ENCODE measurements at places on chromosomes 13 and 19.

DNA sequence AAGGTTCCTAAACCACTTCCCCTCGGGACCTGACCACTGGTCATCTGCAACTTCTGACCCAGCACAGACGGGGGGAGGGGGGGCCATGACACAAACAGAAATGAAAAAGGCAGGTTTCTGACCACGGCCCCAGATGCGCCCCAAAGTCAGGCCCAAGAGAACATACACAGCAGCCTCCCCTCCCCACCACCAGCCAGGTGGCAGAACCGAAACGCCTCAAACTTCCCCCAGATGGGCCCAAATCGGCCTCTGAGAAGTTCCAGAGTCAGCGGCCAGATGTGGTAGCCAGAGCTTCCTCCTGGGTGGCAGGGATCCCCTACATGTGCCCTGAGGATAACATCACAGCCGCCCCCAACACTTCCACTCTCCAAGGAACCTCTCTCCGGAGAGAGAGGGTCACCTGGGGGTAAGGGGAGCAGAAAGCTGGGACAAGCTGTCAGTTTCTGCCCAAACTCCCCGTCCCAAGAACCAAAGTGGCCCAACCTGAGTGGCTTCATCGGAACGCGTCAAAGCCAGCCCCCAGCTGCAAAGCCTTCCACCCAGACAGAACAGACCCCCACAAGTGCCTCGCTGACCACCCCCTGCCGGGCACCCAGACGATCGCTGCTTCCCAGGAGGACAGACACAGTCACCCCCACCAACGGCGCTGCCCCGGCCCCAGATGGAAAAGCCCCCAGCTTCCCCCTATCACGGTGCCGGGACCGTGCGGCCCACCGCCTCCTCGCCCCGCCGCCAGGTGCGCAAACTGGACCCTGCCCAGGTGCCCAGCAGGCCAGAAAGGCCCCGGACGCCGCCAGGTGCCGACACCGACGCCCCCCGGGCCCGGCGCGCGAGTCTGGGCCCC is 800 bp downstream of the ELL start:
- no peak for DNase-seq

- no peak for DNase-seq
These were observed 2.2 kb downstream of the SPTBN4 start for GRCh38 chr19:40469011-40469410.

DNA sequence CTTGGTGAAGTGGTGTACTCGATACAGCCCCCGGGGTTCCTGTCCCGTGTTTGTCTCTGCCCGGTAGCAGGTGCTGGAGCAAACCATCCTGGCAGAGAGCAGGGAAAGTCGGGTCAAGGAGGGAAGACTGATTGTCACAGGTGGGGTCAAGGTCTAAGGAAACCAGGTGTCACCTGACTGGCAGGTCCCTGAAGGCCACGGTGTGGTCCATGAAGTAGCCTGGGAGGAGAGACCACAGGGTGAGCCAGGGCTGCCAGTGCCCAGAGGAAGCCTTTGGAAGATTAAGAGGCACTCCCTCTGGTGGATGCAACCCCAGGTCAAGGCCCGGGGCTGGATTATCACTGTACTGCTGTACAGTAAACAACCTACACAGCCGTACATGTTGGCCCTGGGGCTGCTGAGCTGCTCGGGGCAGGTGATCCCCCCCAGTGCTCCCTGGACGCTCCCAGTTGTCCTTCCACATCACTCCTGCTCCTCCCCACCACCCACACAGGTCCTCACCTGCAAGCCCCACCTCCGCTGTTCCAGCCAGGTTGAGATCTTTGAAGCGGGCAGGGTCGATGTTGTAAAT is 6.0 kb upstream of the CCER2 start:
- DNase-seq: peak; percentile 73

- no peak for DNase-seq
These were observed at the start of gene KLK12 for GRCh38 chr19:51034704-51035103. TSS of gene KLK12 (minus strand) at chr19:51035002. CDS start at chr19:51034621, 381 bp downstream.

GRCh38 chr19:23554548-23554947 is 132.5 kb downstream of the ZNF675 start:
- DNase-seq: no peak

- no peak for DNase-seq
These were observed 26.5 kb upstream of the LSM14A start for GRCh38 chr19:34145741-34146202.

GRCh38 chr13:46165485-46166223 is 16.3 kb downstream of the LCP1 start:
- DNase-seq: no peak

GRCh38 chr19:726993-727956 is 18.5 kb downstream of the PALM start:
- no peak for DNase-seq

GRCh38 chr19:55075371-55075998 is at the start of gene EPS8L1:
TSS of gene EPS8L1 (plus strand) at chr19:55075869. CDS start at chr19:55076445, 576 bp downstream.
- DNase-seq: no peak

GRCh38 chr13:78602561-78603239 is 652 bp downstream of the POU4F1 start:
- no peak for DNase-seq

DNA sequence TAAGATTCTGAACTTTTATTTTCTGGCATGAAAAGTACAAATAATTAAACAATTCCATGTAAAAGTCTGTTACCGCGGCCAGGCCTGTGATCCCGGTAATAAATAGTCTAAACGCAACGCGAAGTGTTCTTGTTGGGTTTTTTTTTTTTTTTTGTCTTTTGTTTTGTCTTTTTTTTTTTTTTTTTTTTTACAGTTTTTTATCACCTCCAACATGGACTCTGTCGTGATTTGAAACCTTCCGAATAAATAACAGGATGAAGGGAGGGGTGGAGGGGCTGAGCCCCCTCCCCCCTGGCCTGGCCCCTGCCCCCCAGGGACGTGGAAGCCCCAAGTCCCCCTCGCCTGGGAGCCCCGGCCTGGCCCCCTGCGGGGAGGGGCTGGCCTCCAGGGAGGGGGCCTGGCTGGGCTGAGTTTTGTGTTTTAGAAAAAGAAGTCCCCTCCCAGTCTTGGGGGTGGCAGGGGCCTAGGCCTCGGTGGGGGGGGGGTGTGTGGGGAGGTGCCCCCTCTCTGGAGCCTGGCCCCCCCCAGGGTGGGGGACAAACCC is 16.0 kb downstream of the PRKCSH start:
- DNase-seq: no peak

- no peak for DNase-seq
These were observed 902.3 kb upstream of the SLITRK1 start for GRCh38 chr13:84784443-84785153.

DNA sequence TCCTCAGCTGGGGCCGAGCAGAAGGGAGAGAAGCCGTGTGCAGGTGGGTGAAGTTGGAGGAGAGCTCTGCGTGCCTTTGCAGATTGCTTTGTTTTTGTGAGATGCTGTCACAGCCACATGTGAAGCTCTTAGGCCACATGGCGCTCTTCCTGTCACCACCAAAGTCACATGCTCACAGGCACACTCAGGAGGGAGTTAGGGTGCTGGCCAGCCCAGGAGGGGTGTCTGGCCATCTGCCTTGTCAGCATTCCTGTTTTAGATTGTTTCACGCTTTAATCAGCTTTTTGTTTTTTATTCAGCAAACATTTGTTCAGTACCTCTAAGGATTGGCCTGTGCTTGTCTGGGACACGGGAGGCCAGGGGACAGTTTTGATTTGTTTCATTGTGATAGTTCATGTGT is 21.9 kb downstream of the GPATCH1 start:
- no peak for DNase-seq

DNA sequence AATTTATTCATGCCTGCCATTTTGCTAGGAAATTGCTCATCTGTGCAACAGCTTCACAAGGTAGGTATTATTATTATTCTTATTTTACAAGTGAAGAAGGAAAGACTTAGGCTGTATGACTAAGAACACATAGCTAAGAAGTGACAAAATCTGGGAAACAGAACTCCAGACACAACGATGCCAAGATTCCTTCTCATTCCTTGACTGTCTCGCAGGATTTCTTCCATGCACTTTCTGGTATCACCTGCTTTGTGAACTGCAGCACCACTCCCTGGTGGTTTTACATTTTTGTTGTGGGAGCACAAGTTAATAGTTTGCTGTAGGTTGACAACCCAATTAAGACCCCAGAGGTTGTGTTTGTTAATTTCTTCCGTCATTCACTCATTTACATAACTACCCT is 188.5 kb downstream of the LACC1 start:
- DNase-seq: no peak

DNA sequence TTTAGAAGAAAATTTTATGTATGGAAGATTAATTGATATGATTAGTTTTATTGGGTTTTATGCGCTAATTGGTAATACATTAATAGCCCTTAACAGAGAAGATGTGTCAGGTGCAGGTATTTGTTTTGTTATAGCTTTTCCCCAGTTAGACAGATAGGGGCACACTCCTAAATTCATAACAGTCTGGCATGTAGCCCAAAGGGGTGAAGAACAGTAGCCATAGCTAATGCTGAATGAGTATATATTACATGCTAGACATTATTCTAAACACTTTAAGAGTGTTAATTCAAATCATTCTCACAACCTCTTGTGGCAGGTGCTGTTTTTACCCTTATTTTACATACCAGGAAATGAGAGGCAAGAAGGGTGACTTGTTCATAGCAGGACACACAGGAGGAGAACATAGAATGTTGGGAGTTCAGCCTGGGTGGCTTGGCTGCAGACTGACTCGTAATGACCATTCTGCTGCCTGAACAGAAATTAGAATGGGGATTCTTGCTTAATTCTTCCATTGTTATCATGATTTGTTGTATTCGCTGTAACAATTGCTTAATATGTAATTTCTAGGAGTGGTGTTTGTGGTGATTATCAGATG is 20.1 kb downstream of the PCCA start:
- DNase-seq: no peak

GRCh38 chr13:52703482-52703881 is 36.1 kb downstream of the CNMD start:
- DNase-seq: no peak

DNA sequence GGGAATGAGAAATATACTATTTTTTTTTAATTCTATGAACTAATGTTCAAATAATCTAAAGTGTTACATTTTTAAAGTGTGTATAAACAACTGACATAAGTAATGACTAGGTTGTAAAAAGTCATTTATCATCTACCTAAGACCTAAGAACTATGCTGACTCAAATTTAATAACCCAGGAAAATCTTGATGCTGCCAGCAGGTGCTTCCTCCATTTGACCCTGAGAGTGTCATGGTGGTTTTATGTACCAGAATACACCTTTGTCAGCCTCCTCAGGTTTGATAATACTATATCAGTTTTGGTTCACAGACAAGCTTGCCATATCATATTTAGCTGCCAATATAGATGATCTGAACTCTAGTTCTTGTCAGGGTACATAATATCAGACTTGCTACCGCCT is 1151.2 kb downstream of the PCDH17 start:
- no peak for DNase-seq

DNA sequence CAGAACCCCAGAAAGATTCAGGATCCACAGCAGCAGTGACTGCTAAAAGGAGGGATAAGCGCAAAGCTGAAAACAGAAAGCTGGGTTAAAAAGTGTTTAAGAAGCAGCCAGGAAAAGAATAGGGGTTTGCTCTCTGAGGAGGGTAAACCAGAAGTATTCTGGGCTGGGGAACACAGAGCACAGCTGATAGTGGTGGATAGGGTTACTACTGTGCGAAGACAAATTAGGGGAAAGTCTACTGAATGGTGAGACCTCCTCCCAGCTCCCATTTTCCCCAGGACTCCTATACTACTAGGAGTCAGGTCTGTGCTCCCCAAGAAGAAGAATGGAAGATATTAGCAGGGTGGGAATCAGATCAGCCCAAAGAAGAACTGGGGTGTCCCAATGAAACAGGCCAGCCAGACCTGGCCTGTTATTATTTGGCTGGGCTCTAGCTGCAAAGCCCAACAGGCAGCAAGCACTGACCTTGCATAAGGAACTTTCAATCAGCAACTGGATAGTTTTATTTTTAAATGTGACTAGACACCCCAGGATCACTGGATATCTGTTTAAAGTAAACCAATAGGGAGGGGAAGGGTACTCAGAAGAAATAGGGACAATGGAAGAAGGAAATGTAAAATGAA is 43.5 kb upstream of the SERTM1 start:
- DNase-seq: no peak

DNA sequence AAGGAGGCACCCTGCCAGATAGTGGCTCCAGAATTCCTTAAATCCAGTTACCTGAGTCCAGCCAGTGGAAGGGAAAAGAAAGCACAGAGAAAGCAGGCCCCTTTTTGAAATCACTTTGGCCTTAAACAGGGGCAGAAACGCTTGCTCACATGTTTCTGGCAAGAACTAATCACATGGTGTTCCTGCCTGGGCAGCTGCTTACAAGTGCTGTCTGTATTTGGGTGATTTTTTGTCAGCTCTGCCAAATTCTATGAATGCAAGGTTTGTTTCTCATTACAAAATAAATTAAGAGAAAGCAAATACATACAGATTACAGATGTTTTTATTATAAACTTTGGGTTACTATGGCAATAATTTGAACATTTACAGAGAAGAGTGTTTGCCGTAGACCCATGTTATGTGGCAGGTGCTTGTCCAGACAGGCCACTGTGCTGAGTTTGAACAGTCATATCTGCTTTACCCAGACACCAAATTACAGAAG is 1237.8 kb downstream of the SLITRK5 start:
- DNase-seq: no peak

- DNase-seq: no peak
These were observed 28.6 kb upstream of the SLC15A1 start for GRCh38 chr13:98781045-98781444.

DNA sequence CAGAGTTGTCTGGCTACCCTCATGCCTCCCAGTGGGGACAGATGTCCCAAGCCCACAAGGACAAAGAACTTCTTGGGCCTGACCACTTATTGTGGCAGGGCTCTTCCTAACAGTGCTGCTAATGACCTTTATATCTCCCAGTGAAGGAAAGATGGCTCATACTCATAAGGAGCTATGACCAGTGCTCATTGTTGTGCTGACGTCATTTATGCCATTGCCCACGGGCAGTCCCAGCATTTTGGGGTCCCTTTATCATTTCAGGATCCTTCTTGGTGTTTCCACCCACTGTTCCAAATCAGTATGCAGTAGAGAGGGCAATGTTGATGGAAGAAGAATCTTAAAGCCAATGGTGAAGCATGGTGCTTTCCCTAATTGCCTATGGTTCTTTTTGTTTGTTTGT is 1640.0 kb upstream of the PRR20A start:
- no peak for DNase-seq

Data from posterior vena cava (tissue), 2 donors.